Naive thymus-derived CD8-positive, alpha-beta T cell (primary cell): ENCODE measurements at places on chromosomes 12 and 14.

- no peak for DNase-seq
These were observed 33.9 kb upstream of the PPM1A start for GRCh38 chr14:60215127-60215444.

- no peak for DNase-seq
These were observed 13.0 kb upstream of the P2RX4 start for GRCh38 chr12:121196902-121197301.

DNA sequence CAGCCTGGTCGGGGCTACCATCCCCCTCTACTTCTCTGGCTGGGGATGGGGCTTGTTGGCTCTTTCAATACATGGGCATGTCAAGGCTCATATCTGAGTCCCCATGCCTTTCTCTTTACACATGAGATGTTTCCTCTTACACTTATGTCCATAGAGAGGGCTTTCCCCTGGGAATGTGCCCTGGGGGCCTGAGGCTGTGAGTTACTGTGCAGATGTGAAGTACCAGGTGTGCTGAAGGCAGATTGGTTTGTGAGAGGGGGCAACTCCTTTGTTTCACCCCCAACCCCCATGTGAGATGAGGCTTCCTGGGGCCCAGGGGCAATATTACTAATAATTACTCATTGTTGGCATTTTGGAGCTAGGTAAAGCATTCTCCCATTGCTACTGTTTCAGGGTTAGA is 32.8 kb downstream of the NRXN3 start:
- no peak for DNase-seq

DNA sequence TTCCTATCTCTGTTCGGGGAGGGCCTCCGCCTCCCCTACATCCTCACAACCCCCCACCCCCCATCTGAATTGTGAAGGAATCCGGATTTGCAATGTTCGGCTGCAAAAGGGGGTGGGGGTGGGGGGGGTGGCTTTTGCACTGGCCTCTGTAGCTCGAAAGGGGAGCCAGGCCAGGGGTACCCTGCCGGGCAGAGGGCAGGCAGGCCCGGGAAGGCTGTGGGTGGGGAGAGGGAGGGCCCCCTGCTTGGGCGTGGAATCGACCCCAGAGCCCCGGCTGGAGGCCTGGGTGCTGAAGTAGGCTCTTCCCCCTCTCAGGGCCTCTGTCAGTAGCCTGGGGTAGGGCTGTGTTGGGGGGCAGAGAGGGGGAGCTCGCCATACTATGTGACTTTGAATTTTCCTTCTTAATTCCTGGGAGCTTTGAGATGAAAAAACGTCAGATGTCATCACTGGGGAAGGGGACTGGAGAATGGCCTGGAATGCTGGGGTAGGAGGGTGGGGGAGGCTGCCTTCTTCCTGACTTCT is 1.1 kb downstream of the LRP1 start:
- no peak for DNase-seq

GRCh38 chr12:53098354-53098981 is 1.0 kb downstream of the IGFBP6 start:
- no peak for DNase-seq

- no peak for DNase-seq
These were observed 148.8 kb downstream of the PLXNC1 start for GRCh38 chr12:94297096-94297699.

DNA sequence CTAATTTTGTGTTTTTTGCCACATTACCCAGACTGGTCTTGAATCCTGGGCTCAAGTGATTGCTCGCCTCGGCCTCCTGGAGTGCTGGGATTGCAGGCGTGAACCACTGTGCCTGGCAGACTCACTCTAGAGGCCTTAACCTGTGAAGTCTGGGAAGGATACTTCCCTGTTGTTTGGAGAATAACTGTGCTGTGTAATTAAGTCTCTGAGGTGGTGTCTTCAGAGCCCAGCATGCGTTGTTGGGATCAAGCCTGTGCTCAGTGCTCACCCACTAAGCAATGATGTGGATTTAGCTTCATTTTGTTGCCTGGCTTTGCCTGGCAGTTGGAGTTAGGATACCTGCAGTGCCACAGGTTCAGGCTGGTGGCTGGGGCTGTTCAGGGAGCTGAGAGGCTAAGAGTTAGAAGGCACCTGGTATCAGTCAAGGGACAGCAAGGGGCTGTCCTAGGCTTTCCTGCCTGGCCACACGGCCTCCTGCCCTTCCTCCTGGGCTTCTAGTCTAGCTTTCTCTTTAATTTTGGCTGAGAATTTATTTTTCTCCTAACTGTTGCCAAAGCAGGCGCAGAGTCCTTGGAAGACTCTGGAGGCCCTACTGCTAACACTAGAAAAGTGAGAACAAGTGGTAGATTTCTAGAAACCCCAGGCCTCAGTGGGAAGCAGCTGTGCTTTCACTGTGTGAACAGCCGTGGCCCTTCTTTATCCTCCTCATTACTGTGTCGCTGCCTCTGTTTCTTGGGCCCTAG is 38.5 kb downstream of the EP400 start:
- no peak for DNase-seq

GRCh38 chr12:101042211-101042610 is 167.8 kb downstream of the SLC5A8 start:
- no peak for DNase-seq

- DNase-seq: no peak
These were observed 5.1 kb downstream of the CDH24 start for GRCh38 chr14:23052182-23052623.

GRCh38 chr14:23468704-23469126 is 788 bp upstream of the NGDN start:
- DNase-seq: no peak

- DNase-seq: no peak
These were observed 12.6 kb upstream of the CYP46A1 start for GRCh38 chr14:99671235-99672224.

DNA sequence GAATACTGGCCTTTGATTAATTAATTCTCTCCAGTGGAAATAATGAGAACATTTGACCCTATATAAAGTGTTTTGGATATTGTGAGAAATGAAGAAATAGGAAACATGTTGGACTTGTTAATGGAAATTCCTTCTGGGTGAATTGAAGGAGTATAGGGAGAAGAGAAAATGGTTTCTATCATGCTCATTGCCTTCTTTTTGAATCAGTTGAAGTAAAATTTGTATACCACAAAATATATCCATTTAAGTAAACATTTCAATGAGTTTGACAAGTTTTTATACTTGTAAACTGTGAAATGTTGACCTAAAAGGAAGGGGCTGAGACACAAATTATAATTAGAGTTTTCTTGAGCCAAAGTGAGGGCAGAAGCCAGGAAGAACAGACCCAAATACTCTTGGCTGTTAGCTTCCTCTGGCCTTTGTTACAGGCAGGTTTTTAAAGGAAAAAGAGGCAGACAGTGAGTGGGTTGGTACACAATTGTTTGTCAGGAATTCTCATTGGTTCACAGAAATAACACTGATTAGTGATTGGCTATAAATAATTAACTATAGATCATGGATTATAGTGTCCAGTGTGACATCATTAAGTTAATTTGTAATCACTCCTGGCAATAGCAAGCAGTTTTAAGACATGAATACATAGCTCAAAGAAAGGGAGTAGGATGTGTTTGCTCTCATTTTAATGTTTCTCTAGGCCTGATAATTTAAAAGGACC is 826 bp downstream of the ZNF705A start:
- no peak for DNase-seq
